ENCODE measurements at places on chromosomes 16 and 17. TPM values are rescaled to one million over a fixed set of nuclear protein-coding genes. Genes with fewer than 3 reads are reported as not detected.

GRCh38 chr17:7903154-7904103 lies 12.7 kb downstream of the RNF227 start:
- peaks cover 2% of the 10 kb centered on the region for H3K4me1 ChIP-seq
- H3K4me3 ChIP-seq, result no peak overlapping the region
- DNase-seq, result no peak
- H3K36me3 ChIP-seq, result peaks cover 84% of the 10 kb centered on the region
- H3K27ac ChIP-seq, result no peak overlapping the region

GRCh38 chr16:77435272-77435820 lies 512 bp upstream of the ADAMTS18 start:
- no peaks in the 10 kb centered on the region for H3K36me3 ChIP-seq
- peaks cover 40% of the 10 kb centered on the region for H3K27me3 ChIP-seq
- H3K4me1 ChIP-seq, result no peaks in the 10 kb centered on the region
- no peak overlapping the region for H3K27ac ChIP-seq

DNA sequence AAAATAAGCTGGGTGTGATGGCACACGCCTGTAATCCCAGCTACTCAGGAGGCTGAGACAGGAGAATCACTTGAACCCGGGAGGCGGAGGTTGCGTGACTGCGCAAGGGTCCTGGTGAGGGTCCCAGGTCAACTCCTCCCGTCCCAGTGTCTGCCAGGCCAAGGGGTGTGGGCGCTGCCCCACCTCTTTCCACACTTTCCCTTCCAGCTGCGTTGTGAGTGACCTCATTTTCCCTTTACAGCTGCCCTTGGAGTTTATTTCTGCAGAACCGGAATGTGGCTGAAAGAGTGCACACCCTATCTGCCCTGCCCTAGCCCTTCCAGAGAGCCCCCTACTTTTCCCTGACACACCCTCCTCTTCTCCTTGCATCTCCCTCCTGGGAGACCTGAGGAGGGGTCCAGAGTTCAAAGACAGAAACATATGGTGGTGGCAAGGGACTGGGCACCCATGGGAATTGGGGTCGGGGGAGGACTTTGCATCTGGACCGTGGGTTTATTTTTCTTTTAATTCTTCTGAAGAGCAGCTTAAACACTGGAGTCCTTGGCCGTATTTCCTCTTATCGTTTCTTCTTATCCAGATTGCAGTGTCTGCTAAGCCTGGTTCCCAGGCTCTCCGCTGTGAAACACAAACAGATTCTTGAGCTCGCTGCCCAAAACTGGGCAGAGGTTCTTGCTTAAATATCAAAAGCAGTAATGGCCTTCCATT lies 20.9 kb downstream of the MRC2 start:
- no peak overlapping the region for H3K27ac ChIP-seq
- peaks cover 65% of the 10 kb centered on the region for H3K27me3 ChIP-seq
- no peak overlapping the region for H3K4me3 ChIP-seq
- DNase-seq, result no peak
- H3K36me3 ChIP-seq, result no peaks in the 10 kb centered on the region

GRCh38 chr16:17989255-17989654 lies 347.3 kb downstream of the NPIPA8 start:
- no peaks in the 10 kb centered on the region for H3K4me1 ChIP-seq
- no peaks in the 10 kb centered on the region for H3K27me3 ChIP-seq
- no peak overlapping the region for H3K27ac ChIP-seq
- H3K4me3 ChIP-seq, result no peak overlapping the region

DNA sequence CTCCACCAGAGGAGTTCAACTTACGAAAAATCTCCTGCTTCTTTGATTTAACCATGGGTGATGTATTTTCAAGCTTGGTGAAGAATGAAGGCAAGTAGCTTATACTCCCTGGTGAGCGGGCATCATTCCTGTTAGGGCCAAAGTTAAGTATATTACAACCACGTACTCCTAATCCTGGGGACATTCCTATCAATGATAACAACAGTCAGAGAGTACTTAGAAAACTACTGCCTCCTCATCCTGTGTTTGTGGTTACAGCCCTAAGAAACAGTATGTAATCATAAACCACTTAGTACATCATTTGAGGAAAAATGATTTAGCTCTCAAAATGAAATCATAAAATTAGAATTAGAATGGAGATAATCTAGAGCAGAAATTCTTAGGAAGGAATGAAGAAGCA lies 47.3 kb downstream of the TTC19 start:
- H3K36me3 ChIP-seq, result peaks cover 49% of the 10 kb centered on the region
- no peak for DNase-seq
- no peaks in the 10 kb centered on the region for H3K27me3 ChIP-seq
- H3K4me1 ChIP-seq, result peaks cover 17% of the 10 kb centered on the region

GRCh38 chr17:64164596-64165285 lies 34.8 kb upstream of the ERN1 start:
- H3K27ac ChIP-seq, result no peak overlapping the region
- no peak for DNase-seq
- no peak overlapping the region for H3K4me3 ChIP-seq
- no peaks in the 10 kb centered on the region for H3K27me3 ChIP-seq
- peaks cover 8% of the 10 kb centered on the region for H3K36me3 ChIP-seq
- H3K4me1 ChIP-seq, result peaks cover 3% of the 10 kb centered on the region

DNA sequence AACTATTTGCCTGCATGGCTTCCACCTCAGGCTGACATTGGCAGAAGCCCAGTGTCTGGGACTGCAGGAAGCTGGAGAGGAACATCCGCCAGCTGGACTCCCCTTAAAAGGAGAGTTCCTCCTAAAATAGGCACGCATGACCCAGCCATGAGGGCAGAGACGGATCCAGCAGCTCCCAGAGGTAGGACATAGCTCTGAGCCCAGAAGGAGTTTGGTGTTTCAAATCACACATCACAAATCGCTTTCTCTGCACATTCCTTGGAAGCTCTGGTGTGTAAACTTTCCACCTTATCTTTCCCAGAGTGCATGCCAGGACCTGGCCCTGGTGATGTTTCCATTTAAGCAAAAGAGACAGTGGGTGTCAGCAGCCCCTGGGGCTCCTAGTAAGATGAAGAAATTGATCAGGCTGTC lies 231.1 kb upstream of the CDH5 start:
- no peak overlapping the region for H3K27ac ChIP-seq
- H3K4me3 ChIP-seq, result no peak overlapping the region
- DNase-seq, result no peak
- H3K4me1 ChIP-seq, result no peaks in the 10 kb centered on the region
- H3K36me3 ChIP-seq, result no peaks in the 10 kb centered on the region

DNA sequence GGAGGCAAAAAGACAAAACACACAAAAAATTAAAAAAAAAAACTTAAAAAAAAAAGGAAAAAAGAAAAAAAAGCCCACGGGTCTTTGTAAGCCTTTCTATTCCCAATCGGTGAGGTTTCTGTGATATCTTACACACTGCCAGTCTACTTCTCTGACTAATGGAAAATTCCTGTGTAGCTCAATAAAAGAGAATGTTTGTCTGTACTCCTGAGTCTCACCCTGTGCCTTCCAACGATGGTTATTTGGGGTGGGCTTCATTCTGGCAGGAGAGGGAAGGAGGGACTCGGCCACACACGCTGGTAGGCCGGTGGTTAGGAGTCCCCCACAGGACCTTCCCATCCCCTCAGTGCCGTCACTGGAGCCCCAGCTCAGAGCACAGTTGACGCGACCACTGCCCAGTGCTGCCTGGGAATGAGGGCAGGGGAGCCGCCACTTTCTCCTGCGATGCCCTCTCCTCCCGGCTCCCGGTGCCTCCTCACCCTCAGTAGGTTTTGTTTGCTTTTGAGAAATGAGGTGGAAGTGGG lies 68.0 kb downstream of the AMFR start:
- H3K36me3 ChIP-seq, result peaks cover 2% of the 10 kb centered on the region
- H3K27ac ChIP-seq, result peak overlapping the region; percentile 97
- no peak for DNase-seq
- H3K27me3 ChIP-seq, result no peaks in the 10 kb centered on the region
- peaks cover 33% of the 10 kb centered on the region for H3K4me1 ChIP-seq
- H3K4me3 ChIP-seq, result peak overlapping the region; percentile 82

DNA sequence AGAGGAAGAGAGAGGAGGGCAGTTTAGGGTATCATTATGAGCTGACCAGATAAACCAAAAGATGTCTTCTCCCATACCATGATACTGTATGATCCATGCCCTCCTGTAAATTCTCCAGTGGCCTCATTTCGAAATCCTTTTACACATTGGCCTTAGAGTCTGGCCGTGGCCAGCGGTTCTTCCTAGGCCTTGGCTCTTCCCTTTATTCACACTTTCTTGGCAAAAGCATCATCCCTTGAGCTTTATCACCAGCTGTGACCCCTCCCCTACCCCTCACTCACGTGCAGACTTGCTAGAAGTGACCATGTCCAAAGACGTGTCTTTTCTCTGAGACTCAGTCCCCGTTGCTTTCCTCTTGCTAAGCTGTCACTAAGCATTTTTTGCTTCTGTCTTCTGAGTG lies 22.8 kb downstream of the KATNIP start:
- H3K4me1 ChIP-seq, result no peaks in the 10 kb centered on the region
- no peak overlapping the region for H3K27ac ChIP-seq
- H3K27me3 ChIP-seq, result no peaks in the 10 kb centered on the region
- peaks cover 2% of the 10 kb centered on the region for H3K36me3 ChIP-seq
- DNase-seq, result no peak

The WNT9B gene
- not detected for total RNA-seq

The CACNG3 gene
- total RNA-seq, result not detected

The XAF1 gene
- 34.1 TPM for total RNA-seq

The SLFN14 gene
- total RNA-seq, result 0.07 TPM

The PYY gene
- total RNA-seq, result not detected

All from activated CD4-positive, alpha-beta T cell treated with anti-CD3 and anti-CD28 coated beads, Interleukin-2, amount 10 ng/mL, durations not matched to agents 24 days and 14 days (primary cell).